ENCODE measurements at places on chromosomes 1 and 21.

DNA sequence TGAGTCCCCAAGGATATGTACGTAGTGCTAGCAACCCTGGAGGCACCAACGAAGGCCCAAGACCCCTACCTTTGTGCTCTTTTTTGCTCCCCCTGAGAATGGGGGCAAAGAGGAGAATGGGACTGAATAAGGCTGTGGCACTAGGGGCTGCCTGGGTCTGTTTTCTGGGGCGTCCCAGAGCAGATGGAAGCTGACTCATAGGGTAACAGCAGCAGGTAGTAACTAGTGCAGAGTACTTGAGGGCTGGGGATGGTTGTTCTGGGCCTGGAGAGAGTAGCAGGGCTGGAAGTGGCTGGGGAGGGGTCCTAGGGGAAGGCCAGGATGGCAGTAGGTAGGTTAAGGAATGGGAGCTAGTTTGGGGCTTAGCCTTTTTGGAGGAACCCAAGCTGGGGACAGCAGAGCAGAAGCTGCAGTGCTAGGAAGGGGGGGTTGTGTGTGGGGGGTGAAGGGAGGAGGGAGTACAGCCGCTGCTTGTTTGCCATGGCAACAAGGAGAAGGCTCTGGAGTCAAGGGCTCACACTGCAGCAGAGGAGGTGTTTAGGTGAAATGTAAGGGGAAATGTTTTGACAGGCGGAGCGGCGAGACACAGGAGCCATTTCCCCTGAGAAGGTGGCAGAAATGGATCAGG, 1.8 kb downstream of the NCDN start:
- ATAC-seq = no peak

DNA sequence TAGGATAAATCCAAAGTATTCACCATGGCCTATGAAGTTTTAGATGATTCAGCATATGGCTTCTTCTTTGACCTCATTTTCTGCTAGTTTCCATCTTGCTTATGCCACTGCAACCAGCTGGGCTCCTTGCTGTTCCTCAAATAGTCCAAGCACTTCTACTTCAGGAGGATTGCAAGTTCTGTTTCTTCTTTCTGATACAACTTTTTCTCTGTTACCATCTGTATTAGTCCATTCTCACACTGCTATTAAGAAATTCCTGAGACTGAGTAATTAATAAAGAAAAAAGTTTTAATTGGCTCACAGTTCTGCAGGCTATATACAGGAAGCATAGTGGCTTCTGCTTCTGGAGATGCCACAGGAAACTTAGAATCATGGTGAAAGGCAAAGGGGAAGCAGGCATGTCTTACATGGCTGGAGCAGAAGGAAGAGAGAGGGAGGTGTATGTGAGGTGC, 20.3 kb downstream of the PTGS2 start:
- ATAC-seq = no peak

GRCh38 chr1:201251851-201252430, 31.4 kb upstream of the PKP1 start:
- ATAC-seq = no peak

DNA sequence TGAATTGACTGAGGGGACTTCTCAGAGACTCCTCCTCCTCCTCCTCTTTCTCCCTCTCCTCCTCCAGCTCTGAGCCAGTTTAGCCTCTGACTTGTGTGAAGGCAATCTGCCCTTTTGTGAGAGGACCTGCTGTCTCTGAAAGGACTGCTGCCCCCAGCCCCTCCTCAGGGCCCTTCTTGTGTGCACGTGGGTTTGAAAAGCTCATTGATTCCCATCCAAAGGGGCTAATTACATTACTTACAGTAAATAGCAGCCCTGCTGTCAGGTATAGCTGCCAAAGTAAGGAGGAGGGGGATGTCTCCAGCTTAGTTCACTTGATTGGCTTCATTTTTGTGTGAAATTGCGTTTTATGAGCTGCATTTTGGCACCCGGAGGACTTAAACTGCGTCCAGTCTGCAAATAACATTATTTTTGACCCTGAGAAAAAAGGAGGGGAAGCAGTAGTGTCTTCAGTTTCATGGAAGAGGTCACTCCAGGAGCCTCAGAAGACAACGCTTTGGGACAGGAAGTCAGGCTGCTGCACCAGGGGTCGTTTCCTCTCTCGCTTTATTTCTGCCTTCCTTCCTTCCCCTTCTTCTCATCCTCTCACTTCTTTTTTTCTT, 1.8 kb upstream of the LHX9 start:
- no peak for ATAC-seq

GRCh38 chr1:214637722-214638458, 34.9 kb downstream of the CENPF start:
- no peak for ATAC-seq

DNA sequence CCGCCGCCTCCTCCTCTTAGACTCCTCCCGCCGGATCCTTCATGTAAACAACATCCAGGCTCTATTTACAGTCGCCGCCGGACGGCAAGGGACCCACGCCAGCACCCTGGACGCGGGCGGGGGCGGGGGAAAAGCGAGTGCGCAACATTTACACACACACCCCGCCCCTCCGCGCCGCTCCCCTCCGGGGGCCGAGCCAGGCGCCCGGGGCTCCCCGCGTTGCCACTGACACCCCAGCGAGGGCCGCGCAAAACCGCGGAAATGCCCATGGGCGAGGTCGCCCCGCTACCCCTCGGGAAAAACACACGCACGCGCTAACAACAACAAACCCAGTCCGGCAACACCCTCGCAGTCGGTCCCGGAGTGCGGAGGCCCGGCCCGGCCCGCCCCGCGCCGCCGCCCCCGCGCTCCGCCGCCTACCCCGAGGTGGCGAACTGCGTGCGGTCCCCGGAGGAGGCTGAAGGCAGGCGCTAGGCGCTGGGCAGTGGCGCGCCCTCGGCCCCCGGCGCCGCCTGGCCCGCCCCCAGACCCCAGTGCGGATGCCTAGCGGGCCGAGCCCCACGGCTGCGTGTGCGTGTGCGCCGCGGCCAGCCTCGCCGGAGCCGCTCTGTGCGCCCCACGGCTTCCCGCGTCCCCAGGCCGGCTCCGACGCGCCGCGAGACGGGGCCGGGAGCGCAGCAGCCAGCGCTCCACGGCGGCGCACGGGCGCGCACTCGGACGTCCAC, 81.1 kb upstream of the AK4 start:
- peak; percentile 87 for ATAC-seq

DNA sequence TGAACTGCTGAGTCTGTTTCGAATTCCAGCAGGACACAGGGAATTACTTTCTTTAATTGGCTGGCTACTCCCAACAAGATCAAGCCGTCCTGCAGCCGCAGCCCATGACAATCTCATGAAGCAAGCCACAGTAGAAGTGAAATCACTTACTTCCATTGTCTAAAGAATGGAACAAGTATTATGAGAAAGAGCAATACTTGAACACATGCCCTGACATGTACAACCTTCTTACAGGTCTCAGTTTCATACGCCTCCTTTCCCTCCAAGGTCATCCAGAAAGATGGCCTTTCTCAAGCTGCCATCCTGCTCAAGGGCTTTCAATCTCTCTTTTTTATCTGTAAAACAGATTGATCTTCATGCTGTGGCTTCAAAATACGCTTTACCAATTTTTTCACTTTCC, 85.1 kb downstream of the PCSK9 start:
- no peak for ATAC-seq

DNA sequence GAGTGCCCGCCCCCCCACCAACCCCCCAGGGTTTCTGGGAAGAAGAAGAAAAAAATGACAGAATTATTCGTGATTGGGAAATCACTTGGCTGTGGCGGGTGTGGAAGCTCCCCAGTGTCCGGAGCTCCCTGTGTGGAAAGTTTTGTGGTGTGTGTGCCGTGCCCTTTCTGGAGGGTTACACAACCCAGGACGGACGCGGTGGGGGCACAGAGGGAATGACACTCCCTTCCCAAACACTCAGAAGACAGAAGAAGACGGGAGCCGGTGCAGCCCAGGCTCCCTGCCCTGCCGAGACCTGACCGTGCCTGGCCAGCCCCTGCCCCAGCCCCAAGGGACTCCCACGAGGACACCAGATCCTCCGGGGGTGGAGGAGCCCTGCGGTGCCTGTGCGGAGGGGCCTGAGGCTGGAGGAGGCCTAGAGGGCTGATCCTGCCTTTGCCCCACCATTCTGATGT, 33.0 kb upstream of the ADARB1 start:
- no peak for ATAC-seq

GRCh38 chr1:15384301-15384901, 25.3 kb upstream of the EFHD2 start:
- ATAC-seq = peak; percentile 52

DNA sequence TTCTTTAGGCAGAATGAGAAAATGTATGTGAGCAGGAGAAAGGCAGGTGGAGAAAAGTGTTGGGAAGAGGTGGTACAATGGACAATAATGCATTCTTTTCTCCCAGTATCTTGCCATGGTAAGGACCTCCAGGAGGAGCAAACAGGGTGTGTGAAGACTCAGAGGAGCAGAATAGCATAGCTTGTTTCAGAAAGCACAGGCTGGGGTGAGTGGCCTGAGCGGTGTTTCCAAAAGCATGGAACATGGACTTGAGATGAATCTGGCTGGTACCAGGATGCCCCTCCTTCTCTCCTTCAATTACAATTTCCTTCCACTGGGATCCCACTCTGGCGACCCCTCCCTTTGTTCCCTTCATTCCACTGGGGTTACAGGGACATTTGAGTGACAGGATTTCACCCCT, 123.4 kb upstream of the TNR start:
- ATAC-seq = no peak

DNA sequence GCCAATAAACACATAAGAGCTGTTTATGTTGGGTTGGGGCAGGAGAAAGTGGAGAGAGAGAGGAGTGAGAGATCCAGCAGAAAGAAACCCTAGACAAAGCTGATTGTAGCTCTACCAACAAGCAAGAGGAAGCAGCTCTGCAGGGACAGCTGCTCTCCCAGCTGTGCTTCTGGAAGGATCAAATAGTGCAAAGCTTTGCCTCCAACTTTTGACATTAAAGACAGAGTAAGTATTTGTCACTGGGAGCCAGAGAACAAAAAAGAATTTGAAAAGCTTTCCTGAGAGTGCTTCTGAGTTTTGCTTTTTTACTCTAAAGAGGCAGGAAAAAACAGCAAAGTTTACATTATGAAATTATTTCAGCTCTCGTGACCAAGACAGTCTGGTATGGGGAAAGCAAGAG, 28.5 kb upstream of the C1orf198 start:
- no peak for ATAC-seq

- ATAC-seq = no peak
Observed at GRCh38 chr1:101200513-101200912, 36.3 kb upstream of the S1PR1 start.

DNA sequence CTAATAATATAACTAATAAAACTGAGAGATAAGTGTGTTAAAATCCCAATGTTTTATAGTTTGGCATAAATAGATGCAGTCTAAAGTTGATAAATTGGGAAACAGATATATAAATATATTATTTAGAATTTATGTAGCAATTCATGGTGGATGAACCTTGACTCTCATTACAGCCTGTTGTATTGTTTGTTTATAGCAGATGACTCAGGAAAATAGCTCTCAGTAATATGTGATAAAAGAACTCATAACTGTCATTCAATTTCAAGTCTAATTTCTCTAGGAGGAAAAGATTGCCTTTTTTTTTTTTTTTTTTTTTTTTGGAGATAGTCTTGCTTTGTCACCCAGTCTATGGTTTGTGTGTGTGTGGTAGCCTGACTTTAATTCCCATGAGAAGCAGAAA, 603.2 kb upstream of the PKN2 start:
- no peak for ATAC-seq

- ATAC-seq = no peak
Observed at GRCh38 chr1:47438165-47439016, 547 bp downstream of the FOXD2 start.

- no peak for ATAC-seq
Observed at GRCh38 chr1:168081373-168082007, 55.2 kb downstream of the GPR161 start.

DNA sequence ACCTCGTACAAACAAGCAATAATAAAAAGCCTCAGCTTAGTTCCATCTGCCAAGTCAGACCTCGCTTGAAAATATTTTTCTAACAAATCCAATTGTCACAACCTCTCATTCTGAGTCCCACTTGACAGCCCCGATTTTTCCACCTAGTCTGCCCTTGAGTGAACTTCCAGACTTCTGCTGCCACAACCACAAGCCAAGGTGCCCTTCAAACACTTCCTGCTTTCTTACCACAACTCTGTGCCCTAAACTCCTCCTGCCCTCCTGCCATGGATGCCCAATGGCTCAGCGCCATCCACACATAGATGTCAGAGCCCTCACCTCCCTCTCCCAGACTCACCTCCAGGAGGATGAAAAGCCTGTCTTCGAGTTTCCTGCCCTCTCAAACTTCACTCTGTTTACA, 3.9 kb downstream of the TMPRSS2 start:
- ATAC-seq = no peak

DNA sequence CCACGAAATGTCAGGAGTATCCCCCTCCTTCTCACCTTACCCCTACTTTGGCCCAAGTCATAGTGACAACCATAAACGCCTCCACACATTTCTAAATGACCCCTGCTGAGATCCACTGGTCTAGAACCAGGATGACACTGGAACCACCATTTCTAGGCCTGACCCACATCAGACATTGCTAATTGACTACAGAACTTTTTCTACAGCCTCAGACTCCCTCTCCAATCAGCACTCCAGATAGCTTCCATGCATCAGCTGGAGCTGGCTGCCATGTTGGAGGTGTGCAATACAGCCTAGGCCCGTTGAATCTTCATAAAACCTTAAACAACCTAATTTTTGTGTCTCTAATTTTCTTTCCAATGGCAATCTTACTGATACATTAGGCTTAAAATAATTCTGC, 18.6 kb downstream of the TCEA3 start:
- ATAC-seq = no peak

DNA sequence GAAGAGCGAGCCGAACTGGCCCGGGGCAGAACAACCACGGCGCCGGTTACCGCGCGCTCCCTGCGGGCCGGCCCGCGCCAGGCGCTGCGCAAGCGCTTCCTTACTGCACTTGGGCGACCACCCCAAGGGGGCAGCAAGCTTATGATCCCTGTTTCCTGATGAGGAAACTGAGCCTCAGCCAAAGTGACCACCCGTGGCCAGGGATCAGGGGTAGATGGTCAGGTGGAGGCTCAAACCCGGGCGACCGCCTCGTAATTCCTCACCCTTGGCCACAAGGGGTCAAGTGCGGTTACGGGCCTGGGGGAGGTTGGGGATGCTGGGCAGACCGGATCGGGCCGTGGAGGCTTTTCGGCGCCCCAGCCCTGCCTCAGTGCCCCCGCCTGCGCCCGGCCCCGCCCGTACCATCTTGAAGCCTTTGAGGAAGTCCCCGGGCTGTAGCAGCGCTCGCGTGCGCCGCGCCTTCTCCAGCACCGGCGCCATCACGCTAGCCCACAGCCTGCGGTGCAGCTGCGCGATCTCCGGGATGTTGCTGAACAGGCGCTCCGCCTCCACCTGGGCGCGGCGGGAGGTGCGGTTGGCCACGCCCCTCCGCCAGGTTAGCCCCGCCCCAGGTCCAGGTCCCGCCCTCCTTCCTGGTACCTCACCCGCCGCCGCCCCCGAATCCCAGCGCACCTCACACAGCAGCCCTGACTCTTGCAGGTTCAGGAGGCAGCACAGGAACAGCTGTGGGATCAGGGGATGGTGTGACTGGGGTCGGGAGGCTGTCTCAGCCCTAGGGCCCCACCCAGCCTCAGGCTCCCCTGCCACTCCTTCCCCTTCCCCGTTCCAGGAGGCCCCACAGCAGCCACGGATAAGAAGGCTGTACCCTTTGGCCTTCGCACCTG, 5.4 kb upstream of the TNFRSF25 start:
- no peak for ATAC-seq

All from stimulated activated memory B cell treated with anti-CD40 and anti-IgM and Interleukin-4, amounts not matched to agents 10 μg/mL and 1 μg/mL and 100 μg/mL, for 72 hours (primary cell).